ENCODE measurements at places on chromosomes 3 and 15.

DNA sequence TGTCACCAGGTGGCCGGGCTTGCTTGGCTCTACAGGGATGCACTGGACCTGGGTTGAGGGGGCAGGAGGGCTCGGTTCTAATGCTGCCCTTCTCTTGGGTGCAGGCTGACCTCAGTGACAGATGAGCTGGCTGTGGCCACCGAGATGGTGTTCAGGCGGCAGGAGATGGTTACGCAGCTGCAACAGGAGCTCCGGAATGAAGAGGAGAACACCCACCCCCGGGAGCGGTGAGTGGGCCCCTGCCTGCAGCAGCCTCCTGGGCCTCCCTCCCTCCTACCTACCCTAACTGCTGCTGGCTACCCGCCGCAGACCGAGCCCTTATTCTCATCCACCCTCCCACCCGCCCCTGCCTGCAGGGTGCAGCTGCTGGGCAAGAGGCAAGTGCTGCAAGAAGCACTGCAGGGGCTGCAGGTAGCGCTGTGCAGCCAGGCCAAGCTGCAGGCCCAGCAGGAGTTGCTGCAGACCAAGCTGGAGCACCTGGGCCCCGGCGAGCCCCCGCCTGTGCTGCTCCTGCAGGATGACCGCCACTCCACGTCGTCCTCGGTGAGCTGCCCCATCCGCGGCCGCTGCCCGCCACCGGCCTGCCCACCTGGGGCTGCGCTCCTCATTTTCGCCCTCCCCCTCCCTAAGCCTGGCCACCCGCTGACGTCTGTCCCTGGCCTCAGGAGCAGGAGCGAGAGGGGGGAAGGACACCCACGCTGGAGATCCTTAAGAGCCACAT is 5.6 kb downstream of the FES start:
- DNase-seq = no peak

DNA sequence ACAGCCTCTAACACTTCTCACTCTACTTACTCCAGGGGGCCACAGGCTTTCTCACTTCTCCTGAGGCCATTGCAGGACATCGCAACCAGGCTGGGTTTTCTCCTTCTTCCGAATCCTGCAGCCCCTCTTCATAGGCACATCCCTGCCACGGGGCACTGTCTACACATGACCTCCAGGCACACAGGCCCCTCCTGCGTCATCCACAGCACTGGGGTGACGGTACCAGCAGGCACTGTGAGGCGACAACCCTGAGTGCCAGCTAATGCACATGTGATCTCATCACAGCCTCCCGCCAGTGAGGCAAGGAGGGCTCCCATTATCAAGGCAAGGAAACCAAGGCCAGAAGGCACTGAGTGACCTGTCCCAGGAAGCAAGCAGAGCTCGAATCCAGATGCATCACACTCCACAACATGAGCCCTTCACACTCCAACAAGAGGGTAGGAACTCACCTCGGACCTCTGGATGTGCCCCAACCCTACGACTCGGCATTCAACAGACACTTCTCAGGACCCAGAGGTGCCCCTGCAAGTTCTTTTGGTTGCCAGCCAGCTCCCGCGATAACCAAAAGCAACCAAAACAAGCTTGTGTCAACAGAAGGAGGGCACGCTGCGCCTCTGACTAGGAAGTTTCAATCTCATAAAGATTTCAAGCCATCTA is 16.7 kb downstream of the FAM174B start:
- no peak for DNase-seq

DNA sequence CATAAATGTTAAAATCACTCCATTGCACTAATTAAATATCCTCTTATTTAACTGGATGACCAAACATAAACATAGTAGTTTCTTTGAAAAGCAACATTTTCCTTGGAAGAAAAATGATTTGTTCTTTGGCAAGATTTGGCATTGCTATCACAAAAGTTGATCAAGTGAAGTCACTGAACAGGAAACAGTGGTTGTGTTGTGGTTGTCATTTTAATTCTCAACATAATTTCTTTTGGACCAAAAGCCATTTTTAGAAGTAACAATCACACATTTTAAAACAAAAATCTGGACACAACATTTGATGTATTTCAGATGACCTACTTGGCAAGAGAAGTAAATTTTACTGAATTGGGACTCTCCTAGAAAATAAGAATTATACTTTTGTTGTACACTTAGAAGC is 872.3 kb downstream of the ROBO1 start:
- no peak for DNase-seq

GRCh38 chr3:30112411-30112810 is 494.0 kb upstream of the TGFBR2 start:
- no peak for DNase-seq

GRCh38 chr3:72892081-72892775 is 4.4 kb downstream of the GXYLT2 start:
- no peak for DNase-seq

- no peak for DNase-seq
These were observed 71.6 kb upstream of the ZNF280D start for GRCh38 chr15:56804938-56805337.

- no peak for DNase-seq
These were observed 4.2 kb upstream of the PLOD2 start for GRCh38 chr3:146164971-146165769.

DNA sequence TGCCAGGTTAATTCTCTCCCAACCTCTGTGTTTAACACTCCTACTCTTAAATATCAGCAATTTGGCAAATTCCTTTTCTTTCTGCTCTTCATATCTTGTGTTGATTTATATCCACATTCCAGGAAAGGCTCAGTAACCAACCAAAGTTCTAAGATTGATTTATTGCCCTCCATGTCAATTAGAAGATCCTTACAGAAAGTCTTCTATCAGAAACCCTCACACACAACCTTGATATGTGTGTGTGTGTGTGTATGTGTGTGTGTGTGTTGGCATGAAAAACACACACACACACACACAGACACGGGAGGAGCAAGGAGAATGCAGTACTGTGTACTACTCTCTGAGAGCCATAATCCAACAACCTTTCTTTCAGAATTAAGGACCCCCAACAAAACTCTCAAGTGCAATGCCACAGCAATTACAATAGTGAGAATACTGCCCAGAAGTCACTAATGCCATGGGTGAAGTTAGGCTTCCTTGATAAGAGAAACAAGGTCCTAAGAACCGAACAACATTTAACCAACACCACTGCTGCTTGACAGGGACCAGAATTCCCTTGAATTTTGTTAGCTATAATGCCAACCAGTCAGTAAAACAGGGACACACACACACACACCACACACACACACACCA is 1.1 kb downstream of the LSAMP start:
- no peak for DNase-seq

- DNase-seq = no peak
These were observed 397.7 kb upstream of the EPHA6 start for GRCh38 chr3:96416549-96417255.

GRCh38 chr15:93779341-93779740 is 452.0 kb upstream of the MCTP2 start:
- DNase-seq = no peak

DNA sequence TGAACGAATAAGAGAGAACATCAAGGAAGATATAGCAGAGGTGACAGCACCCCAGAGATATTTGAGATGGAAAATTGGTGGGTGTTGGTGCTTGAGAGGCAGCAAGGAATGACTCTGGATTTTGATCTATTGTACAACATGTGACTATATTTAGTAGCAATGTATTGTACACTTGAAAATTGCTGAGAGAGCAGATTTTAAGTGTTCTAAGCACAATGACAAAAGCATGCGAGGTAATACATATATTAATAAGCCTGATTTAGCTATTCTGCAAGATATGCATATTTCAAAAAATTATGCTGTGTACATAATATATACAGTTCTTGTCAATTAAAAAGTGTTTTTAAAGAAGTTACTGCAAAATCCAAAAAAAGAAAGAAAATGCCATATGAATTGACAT is 194.3 kb downstream of the SLC9A9 start:
- no peak for DNase-seq

GRCh38 chr3:136882571-136882970 is 20.6 kb downstream of the NCK1 start:
- DNase-seq = no peak

DNA sequence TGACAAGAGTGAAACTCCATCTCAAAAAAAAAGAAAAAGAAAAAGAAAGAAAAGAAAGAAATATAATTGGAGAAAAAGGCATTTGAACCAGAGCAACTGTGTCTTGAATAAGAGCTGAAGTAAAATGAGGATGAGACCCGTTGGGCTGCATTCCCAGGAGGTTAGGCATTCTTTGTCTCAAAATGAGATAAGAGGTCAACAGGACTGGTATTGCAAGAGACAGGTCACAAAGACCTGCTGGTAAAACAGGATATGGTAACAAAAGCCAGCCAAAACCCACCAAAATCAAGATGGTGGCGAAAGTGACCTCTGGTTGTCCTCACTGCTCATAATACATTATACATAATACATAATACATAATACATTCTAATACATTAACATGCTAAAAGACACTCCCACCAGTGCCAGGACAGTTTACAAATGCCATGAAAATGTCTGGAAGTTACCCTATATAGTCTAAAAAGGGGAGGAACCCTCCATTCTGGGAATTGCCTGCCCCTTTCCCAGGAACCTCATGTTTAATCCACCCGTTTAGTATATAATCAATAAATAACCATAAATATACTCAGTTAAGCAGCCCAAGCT is 8.6 kb upstream of the TIPIN start:
- DNase-seq = no peak

- DNase-seq = no peak
These were observed 27.0 kb downstream of the KIF7 start for GRCh38 chr15:89628301-89628700.

- DNase-seq = peak; percentile 68
These were observed 35.6 kb upstream of the GYG1 start for GRCh38 chr3:148955544-148956346.

- DNase-seq = no peak
These were observed 59.5 kb downstream of the SLC25A26 start for GRCh38 chr3:66280304-66280703.

GRCh38 chr3:144053121-144053520 is 81.5 kb downstream of the DIPK2A start:
- no peak for DNase-seq

- DNase-seq = no peak
These were observed 43.9 kb downstream of the RPL22L1 start for GRCh38 chr3:170826047-170826446.

DNA sequence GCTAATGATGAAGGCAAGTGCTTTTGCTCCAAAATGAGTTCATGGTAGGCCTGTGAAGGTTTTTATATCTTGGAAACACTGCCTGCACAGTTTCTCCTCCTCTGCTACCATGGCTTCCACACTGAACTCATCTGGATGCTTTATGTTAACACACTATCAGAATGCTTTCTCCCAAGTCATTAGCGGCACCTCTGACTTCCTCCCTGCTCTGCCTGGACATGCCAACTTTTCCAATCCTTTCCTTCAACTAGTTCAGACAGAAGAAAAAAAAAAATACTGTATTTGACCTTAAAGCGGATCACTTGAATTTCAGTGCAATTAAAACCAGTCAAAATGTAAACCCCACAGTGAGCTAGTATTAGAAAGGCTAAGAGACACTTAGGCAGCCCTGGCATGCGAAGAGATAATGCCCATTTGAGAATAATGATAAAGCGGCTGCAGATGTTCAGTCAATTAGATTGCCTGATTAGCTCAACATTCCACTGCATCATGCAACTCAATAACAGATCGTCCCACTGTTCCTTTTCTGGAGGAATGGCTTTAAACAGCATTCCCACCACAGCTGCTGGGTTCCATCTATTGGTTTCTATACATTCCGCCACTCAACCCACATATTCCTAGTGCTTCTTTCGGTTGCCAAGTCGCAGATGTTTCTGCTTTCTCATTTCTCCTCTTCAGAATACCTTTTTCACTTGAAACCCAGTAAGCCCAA is 51.7 kb downstream of the CNTN3 start:
- DNase-seq = no peak

DNA sequence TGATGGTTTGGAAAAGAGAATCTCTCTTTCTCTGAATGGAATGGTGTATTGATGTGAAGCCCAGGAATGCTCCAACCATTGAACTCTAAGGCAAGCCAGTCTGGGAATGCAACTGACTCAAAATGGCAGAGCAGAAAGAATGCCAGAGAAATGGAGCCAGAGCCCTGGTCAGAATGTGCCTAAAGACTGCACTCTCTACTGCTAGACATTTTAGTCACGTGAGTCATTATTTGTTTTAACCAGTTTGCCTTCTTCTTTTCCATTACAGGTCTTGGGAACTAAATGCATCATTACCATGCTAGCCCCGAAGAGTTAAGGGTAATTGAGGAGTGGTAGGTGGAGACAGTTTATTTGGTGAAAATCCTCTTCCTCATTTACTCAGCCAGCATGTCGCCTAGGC is 67.3 kb upstream of the TRIM42 start:
- no peak for DNase-seq

DNA sequence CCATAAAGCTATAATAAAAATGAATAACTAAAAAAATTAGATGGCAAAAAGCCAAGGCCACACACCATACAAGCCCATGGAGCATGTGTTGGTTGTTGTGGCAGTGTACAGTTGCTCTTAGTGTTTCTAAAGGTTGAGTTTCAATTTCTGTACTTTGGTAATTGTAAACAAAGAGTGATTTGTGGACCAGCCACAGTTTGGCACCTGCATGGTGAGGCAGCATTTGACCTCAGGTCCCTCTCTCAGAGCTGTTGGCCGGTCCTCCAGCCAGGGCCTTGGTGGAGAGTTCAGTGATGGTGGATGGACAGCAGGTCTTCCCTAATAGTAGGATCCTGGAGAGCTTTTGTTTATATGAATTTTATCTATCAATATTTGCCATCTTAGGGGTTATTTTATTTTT is 5.6 kb downstream of the ACAD9 start:
- no peak for DNase-seq

GRCh38 chr15:58726867-58727266 is 22.6 kb downstream of the ADAM10 start:
- DNase-seq = no peak

- no peak for DNase-seq
These were observed 132.3 kb upstream of the MCTP2 start for GRCh38 chr15:94098921-94099573.

- no peak for DNase-seq
These were observed 9.5 kb downstream of the LIMD1 start for GRCh38 chr3:45604066-45604465.

GRCh38 chr3:13122081-13123012 is 49.1 kb upstream of the IQSEC1 start:
- DNase-seq = no peak

- DNase-seq = no peak
These were observed 8.5 kb downstream of the EIF4G1 start for GRCh38 chr3:184322731-184323487.

- DNase-seq = peak; percentile 28
These were observed 61.3 kb upstream of the CMTM8 start for GRCh38 chr3:32176989-32177701.

DNA sequence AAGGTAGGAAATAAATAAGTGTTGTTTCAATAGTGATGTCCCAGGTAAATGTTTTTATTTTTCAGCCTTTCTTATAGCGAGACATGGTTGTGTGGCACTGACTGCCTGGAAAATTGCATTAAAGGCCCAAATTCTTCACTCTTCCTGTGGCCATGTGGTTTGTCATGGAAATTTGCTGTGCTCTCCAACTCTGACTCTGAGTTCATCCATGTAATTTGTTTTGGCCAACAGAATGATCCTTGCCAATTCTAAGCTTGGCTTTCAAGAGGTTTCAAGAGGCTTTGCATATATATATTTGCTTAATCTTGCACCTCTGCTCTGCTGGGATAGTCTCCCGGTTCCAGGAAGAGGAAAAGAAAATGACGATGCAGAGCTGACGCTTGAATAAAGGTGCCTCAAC is 107.5 kb upstream of the ARHGEF26 start:
- DNase-seq = no peak

- DNase-seq = no peak
These were observed 287.6 kb upstream of the ICE2 start for GRCh38 chr15:60766391-60767128.

Data from SHP77 treated with DMSO at 0.1 percent for 48 hours (cell line).